Stimulated activated CD4-positive, alpha-beta T cell treated with anti-CD3 and anti-CD28 coated beads, TNF-alpha, amount 100 ng/mL, for 24 hours (primary cell): ENCODE measurements at places on chromosomes 12 and 14.
A peak's percentile ranks its signal among the peaks of the same experiment; 100 is the strongest.

DNA sequence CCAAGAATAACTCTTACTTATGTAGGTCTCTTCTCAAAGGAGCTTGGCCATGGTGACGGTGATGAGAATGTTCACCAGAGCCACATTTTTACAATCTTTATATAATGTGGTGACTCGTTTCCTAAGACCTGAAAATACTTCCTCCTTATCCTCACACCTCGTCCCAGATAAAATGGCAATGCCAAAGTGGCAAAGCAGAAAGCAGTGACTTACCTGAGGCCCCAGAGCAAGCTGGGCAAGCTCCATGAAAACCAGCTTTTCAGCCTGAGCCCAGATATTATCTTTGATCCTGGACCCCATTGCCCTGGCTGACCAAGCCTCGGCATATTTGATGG is 173.6 kb upstream of the PRMT8 start:
- DNase-seq: no peak

DNA sequence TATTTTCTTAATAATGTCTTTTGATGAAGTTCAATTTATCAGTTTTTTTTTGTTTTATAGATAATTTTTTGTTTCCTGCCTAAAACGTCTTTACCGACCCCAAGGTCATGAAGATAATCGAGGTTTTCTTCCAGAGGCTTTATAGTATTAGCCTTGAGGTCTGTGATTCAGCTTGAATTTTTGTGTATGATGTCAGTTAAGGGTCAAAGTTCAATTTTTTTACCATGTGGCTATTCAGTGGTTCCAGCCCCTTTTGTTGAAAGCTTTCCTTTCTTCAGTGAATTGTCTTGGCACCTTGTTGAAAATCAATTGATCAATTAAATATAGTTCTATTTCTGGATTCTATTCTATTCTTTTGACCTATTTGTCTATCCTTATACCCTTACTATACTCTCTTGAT is 3.2 kb upstream of the MGST1 start:
- DNase-seq: no peak

DNA sequence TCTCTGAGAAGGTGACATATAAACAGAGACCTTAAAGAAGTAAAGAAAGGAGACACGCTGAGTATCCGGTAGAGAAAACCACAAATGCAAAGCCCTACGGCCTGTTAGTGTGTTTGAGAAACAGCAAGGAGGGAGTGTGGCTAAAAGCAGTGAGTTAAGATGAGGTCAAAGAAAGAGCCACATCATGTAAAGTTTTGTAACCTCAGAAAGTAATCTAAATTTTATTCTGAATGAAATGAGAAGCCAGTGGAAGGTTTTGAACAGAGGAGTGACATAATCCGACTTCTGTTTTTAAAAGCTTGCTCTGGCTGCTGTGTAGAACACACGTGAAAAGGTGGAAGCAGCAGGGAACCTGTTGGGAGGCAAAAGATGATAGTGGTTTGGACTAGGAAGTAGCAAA is 32.6 kb downstream of the PPP2R5E start:
- DNase-seq: no peak

DNA sequence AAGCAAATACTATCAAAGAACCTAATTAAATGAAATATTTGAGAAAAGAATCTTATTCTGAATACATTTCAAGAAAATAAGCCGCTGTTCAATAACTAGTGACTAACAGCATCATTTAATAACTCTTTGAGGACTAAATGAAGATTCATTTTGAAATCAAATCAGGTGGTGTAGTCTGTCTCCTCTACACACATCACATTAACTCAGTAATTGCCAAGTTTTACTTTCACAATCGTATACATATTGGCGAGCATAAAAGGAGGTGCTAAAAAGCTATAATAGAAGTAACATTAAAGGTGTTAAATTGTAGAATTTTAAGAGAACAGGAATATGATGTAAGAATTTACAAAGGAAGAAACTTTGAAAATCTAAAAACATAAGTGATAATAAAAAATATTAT is 185.1 kb downstream of the MDGA2 start:
- DNase-seq: no peak

DNA sequence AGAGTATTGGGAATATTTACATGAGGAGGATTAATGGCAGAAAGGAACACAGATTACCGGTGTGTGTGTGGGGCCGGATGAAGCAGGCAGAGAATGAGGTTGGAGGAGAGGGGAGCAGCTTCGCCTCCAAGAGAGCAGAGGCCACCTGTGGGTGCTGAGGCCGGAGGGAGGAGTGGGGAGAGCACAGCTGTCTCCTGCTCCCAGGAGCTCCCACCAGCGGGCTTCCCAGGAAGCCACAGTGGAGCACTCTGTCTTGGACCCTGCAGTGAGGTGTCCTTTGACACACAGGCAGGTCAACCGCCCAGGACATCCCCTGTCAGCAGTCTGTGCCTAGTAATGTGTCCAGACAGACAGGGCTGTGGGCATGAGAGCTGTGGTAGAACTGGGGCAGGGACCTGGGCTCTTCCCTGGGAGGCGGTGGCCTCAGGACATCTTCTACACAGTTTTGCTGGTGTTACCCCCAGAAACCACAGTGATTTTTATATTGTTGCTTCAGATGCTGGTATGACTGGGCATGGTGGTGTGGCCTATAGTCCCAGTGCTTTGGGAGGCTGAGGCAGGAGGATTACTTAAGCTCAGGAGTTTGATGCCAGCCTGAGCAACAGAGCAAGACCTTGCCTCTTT is 18.5 kb upstream of the AMN start:
- DNase-seq: no peak

DNA sequence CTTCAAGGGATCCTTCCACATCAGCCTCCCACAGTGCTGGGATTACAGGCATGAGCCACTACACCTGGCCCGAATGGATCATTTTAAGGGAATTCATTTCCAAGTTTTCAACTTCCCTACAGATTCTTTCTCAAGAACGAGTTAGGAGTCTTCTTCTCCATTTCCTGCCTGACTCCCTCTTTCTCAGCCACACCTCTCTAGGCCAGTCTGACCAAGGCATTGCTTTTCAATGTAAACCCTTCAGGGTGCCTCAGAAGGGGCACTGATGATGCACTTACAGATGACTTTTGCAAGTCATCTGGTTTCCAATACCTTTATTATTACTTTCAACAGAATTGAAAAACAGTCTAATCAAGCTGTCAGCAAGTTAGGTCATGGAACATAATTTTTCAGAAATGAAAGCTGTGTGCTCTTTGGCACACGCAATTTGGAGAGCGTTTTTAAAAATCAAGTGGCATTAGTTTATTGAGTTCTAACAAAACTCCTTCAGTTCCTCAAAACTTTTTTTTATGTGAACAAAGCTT is 47.2 kb downstream of the SVOP start:
- DNase-seq: no peak

GRCh38 chr12:63964301-63964700 is 119.8 kb downstream of the SRGAP1 start:
- DNase-seq: no peak

GRCh38 chr12:95228617-95229016 is 11.0 kb downstream of the VEZT start:
- no peak for DNase-seq

DNA sequence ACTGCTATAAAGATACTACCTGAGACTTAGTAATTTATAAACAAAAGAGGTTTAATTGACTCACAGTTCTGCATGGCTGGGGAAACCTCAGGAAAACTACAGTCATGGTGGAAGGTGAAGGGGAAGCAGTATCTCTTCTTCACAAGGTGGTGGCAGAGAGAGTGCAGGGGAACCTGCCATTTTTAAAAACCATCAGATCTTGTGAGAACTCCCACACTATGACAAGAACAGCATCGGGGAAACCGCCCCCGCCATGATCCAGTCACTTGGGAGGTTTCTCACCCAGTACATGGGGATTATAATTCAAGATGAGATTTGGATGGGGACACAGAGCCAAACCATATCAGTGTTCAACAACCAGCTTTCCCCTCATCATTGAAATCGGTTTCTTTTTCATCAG is 49.9 kb downstream of the AEBP2 start:
- peak; percentile 12 for DNase-seq

DNA sequence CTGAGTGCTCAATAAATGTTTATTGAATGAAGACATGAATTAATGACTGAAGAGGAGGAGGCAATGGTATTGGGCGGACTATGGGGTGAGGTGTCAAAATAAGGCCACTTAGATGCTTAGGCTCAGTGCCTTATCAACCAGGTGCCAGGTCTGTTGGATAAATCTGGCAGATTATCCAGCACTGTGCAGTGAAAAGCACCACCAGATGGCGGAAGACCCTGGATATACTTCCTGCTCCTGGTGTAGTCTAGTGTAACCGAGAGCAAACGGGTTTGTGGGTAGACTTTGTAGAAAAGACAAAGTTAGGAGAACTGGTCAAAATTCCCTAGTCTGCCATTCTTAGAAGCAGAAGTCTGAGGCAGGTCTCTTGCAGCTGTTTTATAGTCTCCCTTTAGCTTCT is 306.3 kb downstream of the ATP23 start:
- DNase-seq: no peak

DNA sequence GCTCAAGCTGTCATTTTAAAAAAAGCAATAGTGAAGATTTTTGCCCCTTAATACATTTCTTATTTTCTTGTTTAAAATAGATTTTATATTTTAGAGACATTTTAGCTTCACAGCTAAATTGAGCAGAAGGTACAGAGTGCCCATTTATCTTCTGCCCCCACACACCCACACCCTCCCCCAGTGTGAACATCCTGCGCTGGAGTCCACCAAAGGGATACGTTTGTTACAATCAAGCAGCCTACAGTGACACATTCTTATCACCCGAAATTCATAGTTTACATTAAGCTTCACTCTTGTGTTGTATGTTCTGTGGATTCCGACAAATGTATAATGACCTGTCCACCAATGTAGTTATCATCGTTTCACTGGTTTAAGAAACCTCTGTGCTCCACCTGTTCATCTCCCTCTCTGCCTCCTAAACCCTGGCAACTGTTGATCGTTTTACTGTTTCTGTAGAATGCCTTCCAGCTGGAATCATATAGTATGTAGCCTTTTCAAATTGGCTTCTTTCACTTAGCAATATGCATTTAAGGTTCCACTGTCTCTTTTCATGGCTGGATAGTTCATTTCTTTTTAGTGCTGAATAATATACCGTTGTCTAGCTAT is 91.0 kb upstream of the TRAF3 start:
- no peak for DNase-seq

DNA sequence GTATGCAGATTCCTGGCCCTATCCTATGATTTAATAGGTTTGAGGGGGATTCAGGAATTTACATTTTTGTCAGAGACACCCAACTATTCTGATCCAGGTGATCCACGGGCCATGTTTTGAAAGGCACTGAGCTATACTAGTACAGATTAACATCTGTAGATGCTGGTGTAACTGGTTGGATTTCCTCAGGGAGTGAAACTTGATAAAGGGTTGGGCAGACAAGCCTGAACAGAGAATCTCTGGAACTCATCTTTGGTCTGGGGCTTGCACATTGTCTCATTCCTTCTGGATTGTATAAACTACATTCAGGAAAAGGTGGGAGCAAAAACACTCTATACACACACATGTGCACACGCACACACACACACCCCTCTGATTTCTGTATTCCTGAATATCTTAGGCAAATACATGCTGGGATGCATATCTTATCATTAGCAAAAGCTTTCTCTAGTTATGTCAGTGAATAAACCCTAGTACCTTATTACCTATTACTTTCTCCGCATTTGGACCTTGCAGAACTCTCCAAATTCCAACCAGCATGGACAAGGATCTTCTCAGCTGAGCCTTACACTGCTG is 104.6 kb downstream of the SLC38A1 start:
- no peak for DNase-seq

DNA sequence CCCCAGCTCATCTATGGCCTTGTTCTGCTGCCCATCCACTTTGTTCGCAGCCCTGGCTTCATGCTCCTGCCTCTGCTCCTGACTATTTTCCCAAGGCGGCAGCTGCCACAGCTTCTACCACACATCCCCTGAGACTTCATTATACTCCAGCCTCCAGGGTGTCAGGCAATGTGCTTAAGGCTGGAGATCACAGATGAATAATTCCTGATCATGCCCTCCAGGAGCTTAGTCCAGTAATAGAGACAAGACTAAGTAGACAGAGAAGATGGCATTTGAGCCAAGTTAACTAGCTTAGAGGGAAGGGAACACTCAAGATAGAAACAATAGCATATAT is 7.1 kb downstream of the TAPBPL start:
- no peak for DNase-seq

- no peak for DNase-seq
These were observed 186.6 kb downstream of the PAX9 start for GRCh38 chr14:36848213-36848612.

DNA sequence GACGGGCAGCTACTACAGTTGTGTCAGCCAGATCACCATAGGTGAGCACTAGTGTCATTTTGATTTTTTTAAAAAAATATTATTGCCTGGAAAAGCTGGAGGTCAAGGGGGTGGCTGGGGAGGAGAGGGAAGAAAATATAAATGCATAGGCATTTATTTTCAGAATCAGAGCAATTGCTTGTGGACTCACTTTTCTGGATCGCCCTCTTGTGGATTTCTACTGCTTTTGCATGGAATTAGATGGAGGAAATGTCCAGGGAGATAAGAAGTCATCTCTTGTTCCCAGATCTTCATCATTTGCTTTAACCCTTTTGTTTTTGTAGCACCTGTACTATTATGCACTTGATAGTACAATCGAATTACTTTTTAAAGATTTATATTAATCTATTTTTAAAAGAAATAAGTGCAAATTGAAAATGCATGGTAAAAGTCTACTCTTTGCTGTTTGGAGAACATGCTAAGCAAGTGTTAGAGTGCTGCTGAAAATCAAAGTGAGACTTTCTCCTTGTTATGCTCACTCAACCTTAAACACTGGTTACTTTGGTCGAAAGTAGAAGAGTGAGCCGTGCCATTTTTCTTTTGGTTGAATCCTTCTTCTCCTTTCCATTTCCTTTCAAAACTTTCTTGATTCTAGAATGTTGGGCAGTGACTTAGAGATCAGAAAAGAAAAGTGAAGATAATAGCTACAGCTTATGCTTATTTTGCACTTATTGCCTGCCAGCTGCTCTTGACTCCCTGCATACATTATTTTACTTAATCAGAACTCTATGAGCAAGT is 60.6 kb upstream of the ANO4 start:
- no peak for DNase-seq

GRCh38 chr12:85244561-85244960 is 35.5 kb upstream of the ALX1 start:
- no peak for DNase-seq

- no peak for DNase-seq
These were observed 150.5 kb upstream of the KRR1 start for GRCh38 chr12:75661908-75662307.

DNA sequence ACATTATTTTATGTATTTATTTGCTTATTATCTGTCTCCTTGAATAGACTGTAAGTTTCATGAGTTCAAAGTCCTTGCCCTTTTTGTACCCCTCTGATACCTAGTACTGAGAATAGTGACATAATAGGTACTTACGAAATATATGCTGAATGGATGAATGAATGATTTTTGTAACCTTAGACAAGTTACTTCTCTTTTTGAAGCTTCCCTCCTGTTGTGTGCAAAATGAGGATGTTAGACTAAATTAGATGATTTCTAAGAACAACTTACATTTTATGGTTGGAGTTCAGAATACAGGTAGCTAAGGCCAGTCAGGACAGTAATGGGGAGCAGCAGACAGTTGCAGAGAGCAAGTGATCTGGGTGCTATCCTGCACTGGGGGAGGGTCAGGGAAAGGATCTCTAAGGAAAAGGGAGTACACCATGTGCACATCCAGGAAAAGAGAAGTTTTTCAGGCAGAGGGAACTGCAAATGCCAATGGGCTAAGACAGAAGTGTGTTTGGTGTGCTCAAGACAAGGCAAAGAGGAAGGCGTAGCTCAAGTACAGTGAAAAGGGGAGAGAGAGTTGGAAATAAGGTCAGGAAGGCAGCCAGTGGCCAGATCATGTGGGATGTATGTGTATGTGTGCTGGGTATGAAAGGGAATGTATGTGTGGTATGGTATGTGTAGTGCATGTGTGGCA is 59.4 kb upstream of the AMIGO2 start:
- no peak for DNase-seq
